ENCODE measurements at places on chromosomes 2 and 18.

GRCh38 chr18:55547705-55548056 is 40.3 kb downstream of the TCF4 start:
- no peak for DNase-seq

DNA sequence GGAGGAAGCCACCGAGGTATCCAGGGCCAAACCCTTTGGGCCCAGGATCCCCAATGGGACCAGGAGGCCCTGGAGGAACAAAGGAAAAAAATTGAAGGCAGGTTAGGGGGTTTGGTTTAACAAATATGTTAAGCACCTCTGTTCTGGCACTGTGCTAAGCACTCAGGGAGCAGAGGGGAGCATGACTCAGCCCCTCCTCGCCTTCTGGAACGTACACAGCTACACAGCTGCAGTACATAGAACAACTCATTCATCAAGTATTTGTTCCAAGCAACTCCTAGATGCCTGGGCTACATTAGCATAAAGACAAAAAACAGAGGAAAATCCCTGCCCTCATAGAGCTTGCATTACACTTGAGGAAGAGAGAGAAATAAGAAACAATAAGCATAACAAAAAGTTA is 153.6 kb downstream of the COL4A4 start:
- DNase-seq: no peak

- DNase-seq: no peak
Observed at GRCh38 chr2:88053934-88054781, 1.4 kb downstream of the KRCC1 start.

DNA sequence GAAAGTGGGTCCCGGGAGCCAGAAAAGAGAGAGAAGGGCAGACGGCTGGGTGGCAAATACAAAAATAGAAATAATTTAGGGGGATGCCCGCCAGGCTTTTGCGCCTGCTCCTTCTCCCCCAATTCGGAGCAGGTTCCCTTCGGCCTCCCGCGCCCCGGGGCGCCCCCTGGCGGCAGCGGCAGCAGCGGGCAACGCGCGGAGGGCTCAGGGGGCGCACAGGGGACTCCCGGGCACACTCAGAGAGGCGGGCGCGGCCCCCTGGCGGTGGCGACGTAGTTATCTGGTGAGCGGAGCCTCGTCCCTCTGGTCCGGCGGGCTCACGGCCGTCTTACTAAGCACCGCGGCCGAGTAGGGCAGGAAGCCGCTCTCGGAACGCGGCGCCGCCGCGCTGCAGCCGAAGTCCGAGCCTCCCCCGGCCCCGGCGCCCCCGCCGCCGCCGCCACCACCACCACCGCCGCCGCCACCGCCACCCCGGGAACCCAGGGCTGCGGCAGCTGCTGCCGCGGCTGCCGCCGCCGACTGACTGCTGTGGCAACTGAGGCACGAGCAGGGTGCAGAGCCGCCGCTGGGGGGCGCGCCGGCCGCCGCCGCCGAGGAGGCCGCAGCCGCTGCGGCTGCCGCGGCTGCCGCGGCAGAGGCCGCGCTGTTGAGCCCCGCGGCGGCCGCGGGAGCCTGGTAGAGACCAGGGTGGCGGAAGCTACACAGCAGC is 3.8 kb downstream of the EVX2 start:
- peak; percentile 84 for DNase-seq

DNA sequence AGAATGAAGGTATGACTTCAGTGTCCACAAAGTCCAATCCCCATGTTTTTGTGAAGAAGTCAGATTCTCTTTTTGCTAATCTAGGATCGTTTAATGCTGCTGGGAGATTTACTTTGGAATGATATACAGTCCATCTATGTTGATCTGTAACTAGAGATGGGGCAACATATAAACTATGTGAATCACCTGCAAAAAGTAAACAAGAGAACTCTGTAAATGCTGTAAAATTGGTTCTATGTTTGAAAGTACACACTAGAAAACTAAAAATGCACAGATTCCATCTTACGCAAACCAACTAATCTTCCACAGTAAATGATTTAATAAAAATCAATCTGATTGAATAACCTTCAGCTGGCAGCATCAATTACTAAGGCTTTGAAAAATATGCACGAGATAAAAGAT is 37.5 kb downstream of the VPS54 start:
- no peak for DNase-seq
